Fibroblast of skin of left quadriceps (primary cell): ENCODE measurements at places on chromosomes 1 and 21.
A peak's percentile ranks its signal among the peaks of the same experiment; 100 is the strongest.

GRCh38 chr1:153510984-153511410, 24.8 kb downstream of the S100A6 start:
- peak; percentile 50 for DNase-seq

- DNase-seq = no peak
Observed at GRCh38 chr21:44916965-44917364, 3.7 kb downstream of the ITGB2 start.

DNA sequence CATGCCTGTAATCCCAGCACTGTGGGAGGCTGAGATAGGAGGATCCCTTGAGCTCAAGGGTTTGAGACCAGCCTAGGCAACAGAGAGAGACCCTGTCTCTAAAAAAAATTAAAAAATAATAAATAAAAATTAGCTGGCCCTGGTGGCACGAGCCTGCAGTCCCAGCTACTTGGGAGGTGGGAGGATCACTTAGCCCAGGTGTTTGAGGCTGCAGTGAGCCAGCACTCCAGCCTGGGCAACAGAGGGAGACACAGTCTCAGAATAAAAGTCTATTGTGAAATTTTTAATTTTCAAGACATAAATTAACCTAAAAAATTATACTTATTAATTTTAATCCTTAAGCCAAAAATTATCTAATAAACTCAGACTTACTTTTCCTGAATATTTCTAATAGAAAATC, 131.2 kb upstream of the ZNHIT6 start:
- DNase-seq = no peak

DNA sequence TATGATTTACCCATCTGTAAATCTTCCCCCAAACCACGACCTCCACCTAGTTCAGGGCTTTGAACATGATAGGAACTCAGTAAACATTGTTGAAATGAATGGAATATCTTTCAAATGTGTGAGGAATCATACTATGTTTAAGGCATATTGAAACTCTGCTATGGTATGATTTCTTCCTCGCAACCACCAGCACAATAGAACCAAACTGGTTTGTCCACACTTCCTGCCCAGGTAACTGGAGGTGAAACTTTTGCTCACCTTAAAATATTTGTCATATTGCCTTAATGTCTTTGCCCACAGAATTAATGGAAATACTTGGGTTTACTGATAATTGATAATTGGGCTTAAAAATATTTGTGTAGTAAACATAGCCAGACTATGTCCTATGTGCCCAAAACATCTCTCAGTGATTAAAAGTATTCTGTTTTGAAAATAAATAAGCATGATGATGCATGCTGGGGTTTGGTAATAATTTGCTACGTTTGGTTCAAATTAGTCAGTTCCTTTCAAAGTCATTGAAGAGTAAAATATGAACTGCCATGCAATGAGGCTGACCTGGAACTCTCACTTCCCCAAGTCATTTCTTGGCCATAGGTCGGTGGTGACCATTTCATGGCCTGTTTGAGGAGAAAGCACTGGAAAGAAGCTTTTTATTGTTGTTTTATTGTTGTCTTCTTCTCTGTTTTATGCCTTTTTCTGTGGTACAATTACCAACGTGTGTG, 73.3 kb downstream of the TNFSF18 start:
- no peak for DNase-seq

DNA sequence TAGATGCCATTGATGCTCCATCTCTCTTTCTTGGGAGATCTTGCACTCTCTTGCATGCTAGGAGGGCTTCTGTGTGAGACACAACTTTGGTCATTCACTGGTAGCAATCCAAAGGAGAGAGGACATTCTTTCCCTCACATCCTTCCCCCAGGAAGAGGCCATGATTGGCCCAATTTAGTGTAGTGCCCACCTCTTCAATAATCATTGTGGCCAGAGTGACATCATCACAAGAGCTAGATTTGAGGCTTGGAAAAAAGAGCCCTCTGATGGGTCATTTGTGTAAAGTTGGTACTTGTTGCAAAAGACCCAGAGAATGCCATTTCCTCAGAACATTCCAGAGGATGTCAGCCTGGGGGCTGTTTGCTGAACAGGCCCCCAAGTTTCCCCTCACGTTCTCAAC, 30.2 kb downstream of the S100A6 start:
- DNase-seq = no peak

DNA sequence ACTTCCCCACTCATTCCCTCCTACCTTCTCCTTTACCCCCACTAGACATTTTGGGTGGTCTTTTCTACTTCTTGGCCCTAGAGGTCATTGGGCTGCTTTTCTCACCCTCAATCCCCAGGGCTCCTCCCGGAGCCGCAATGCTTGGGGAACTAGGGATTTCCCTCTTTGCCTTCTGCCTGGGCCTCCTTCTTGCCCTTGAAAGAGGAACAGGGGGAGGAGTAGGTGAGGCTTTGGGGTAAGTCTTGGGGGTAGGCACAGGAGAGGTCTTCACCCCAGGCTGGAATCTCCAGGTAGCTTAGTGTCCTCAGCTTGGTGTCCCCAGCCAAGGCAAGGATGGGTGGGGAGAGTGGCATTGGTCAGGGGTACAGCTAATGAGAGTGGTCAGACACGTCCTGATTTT, 56.2 kb upstream of the EPS8L3 start:
- no peak for DNase-seq

DNA sequence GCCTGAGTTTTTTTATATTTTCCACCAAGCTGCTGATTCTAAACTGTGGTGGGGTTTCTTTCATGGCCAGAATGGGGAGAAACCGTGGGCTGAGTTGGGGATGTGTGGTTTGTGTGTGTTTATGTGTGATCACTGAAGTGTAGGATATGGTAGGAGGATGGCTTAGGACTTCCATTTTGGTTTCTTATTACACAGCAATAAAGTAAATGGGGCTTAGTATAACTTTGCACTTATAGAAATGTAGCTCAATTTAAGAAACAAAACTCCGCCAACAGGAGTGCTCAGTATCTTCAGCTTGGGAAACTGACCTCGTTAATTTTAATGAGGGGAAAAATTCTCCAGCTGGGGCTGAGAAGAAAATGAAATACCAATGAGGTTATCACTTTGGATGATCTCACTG, 77.8 kb downstream of the PBX1 start:
- DNase-seq = no peak

DNA sequence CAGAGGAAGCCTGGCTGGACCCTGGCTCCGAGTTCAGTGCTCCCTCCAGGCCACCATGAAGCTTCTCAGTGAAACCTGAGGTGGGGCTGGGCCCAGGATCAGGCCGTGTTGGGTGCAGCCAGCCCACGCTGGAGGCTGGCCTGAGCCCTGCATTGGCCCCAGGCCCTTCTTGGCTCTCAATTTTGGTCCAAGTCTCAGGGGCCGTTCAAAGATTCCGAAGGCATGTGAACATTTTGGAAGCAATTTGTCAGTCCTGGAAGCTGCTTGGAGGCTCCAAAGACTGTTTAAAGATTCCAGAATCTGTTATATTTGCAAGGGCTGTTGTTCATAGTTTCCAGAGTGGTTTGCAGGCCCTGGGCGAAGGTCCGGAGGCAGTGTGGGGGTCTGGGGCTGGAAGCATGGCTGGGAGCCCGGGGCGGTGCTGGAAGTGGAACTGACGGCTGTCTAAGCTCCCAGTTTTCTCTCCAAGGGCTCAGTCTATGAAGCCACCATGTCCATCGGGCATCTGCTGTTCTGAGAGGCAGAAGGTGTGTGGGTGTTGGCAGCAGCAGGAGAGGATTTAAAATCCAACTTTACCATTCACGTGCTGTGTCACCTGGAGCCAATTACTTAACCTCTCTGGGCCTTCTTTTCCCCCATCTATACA, 104.9 kb downstream of the EPHB2 start:
- DNase-seq = no peak

DNA sequence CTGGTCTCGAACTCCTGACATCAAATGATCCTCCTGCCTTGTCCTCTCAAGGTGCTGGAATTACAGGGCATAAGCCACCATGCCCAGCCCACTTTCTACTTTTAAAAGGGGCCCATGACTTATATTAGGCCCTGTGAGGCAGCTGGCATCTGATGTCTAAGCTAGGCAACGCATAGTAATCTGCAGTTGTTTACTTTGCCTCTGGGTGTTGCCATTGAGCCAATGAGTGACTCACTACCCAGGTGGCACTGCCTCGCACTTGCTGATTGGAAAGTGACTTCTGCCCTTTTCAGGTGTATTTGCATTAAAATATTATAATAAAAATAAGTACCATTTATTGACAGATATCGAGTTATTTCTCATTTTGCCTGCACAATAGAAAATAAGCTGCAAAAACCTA, 84.9 kb downstream of the KIF14 start:
- no peak for DNase-seq

DNA sequence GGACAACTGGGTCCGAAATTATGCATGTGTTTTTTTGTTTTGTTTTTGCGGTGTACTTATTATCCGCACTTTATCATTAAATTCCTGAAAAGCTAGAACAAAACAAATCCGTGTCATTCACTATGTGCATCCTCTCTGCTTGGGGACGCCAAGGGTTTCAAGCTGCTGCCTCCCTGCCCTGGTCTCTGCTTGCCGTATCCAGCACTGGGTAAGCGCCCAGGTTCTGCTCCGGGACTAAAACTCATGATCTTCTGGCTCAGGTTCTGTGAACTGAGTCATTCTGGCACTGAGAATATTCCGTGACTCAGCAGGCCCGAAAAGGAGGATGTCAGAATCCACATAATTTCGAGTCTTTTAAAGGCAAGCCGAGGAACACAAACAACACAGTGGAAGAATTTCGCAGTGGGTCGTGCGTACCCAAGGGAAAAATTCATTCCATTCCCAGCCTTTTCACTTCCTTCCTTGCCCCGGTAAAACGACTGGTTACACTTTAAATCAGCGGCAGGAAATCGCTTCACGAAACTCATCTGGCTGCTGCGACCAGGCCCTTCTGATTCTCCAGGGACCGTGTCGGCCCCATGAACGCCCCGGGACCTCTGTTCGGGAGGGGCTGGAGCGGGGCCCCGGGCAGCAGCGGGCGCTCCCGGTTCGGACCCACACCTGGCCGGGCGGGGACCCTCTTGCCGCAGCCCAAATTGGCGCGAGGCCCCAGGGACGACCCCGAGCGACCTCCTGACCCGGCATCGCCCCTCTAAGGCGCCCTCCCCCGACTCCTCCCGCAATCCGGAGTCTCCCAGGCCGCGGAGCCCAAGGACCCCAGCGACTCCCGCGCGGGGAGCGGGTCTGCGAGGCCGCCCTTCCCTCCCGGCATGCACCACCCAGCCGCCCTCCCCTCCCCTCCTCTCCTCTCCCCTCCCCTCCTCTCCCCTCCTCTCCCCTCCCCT, 746 bp upstream of the LAMC1 start:
- DNase-seq = peak; percentile 95

DNA sequence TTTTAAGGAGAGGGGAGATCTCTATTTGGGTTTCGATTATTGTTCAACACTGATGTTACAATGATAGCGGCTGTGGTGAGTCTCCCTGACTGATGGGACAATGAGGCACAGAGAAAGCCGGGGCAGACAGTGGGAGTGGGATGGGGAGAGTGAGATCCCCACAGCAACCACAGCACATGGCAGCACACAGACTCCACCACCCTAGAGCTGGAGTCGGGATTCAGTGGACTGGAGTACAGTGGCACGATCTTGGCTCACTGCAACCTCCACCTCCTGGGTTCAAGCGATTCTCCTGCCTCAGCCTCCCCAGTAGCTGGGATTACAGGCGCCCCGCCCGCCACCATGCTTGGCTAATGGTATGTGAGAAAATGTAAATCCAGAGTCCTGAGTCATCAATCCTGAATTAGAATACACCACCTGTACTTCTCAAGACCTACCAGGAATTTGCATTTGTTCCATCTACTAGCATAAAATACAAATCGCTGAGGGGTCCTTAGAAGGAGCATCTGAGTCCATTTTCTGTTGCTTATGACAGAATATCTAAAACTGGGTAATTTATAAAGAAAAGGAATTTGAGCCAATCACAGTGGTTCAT, 125.8 kb downstream of the TOMM20 start:
- no peak for DNase-seq

GRCh38 chr1:44648529-44649250, 25.6 kb downstream of the TMEM53 start:
- no peak for DNase-seq

DNA sequence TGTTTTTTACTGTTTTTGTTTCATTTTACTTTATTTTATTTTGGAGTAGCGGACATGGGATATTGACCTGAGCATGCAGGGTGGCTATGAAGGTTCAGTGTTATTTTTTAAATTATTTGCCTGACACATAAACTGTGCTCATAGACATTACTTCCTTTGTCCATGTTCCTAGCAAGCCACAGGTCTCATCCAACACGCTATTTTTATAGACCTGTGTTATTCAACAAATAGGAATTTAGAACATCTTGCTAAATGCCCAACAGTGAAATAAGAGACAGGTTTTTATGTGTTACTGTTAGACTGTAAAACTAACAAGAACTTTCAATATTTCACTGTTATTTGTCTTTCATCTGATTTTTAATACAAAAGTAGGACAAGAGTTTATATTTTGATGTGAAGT, 756.4 kb downstream of the KCNT2 start:
- no peak for DNase-seq

GRCh38 chr1:245541369-245541768, 386.6 kb downstream of the KIF26B start:
- no peak for DNase-seq

GRCh38 chr1:219812086-219812485, 116.3 kb downstream of the SLC30A10 start:
- no peak for DNase-seq

DNA sequence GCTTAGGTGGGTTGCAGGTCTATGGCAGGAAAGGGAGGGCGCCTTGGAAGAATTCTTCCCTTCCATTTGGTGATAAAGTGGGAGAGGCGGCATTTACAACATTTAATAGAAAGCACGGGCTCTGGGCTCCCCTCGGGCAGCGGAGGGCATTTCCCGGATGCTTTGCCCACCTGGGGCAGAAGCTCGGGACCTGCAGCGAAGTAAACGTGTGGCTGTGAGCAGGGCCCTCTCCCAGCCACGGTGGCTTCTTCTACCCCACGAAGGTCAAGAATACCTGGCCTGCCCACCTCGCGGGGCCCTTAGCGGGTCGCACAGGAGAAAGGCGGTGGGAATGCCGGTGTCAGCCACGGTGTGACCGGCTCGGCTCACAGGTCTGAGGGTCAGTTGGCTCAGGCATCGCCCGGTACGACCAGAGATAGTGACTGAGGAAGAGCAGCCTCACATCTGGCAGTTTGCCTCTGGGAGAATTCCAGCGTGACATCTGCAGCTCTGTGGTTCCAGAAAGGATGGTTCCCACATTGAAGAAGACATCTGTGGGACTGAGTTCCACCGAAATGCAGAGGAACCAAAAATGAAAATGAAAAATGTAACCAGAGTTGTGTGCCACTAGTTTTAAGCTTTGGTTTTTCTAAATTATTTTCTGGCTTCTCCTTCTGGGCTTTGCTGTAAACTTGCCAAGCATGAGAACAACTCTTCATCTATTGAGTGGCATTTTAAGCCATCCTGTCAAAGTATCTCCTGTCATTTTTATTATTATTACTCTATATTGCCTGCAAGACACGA, 720 bp upstream of the F3 start:
- peak; percentile 42 for DNase-seq

- no peak for DNase-seq
Observed at GRCh38 chr1:155009221-155009711, 6.7 kb downstream of the ZBTB7B start.

DNA sequence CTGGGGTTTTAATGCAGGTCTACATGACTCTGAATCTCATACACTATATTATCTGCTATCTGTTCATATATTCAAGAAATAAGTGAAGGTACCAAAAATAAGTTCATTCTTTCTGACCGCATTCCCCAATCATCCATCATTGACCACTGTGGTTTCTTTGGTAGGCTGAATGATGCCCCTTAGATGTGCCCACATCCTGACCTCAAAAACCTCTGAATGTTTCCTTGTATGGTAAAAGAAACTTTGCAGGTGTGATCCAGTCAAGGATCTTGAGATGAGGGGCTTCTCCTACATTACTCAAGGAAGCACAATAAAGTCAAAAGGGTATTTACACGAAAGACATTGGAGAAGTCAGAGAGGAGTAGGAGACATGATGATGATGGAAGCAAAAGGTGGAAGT, 60.6 kb upstream of the LRRC8B start:
- DNase-seq = no peak
